Stimulated activated CD4-positive, alpha-beta T cell treated with anti-CD3 and anti-CD28 coated beads, TNF-alpha, amount 100 ng/mL, for 1 hour (primary cell): ENCODE measurements at places on chromosomes 11 and 22.

DNA sequence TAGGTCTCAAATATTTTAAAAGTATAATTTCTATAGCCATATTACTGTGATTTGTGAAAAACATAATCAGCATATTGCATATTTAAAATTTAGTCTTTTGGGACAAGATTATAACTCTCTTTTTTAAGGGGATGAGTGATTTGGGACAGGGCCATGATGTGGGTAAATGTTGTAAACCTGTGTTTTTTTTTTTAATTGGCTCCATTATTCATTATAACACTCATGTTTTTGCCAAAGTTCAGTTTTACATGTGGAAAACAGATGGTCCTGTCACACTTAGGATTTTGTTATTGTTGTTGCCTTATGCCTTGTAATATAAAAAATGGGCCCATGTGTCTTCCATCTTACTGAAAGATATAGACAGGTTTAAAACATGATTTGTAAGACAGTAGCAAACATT, 1413.5 kb upstream of the RAG2 start:
- no peak for DNase-seq

GRCh38 chr11:133078591-133079404, 453.5 kb downstream of the OPCML start:
- no peak for DNase-seq

GRCh38 chr22:19903031-19903430, 38.5 kb upstream of the COMT start:
- no peak for DNase-seq

GRCh38 chr22:27625769-27626674, 175.5 kb downstream of the MN1 start:
- no peak for DNase-seq

DNA sequence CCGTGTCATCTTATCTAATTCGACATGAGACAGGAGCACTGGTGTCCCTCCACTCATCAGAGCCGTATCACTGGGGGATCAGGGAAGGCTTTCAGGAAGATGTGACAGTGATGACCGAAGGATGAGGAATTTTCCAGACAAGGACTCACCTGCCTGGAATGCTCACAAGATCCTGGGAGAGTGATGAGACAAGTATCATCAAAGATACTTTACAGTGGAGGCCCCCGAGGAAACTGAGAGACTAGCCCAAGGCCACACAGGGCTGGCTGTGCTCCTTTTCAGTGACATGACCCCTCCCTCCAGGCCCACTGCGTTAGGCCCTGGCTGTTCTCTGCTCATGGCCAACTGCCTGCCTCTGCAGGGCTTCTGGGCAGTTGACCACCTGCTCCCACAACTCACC, 13.0 kb downstream of the CLPB start:
- no peak for DNase-seq

GRCh38 chr11:125226706-125227105, 62.2 kb downstream of the PKNOX2 start:
- no peak for DNase-seq

DNA sequence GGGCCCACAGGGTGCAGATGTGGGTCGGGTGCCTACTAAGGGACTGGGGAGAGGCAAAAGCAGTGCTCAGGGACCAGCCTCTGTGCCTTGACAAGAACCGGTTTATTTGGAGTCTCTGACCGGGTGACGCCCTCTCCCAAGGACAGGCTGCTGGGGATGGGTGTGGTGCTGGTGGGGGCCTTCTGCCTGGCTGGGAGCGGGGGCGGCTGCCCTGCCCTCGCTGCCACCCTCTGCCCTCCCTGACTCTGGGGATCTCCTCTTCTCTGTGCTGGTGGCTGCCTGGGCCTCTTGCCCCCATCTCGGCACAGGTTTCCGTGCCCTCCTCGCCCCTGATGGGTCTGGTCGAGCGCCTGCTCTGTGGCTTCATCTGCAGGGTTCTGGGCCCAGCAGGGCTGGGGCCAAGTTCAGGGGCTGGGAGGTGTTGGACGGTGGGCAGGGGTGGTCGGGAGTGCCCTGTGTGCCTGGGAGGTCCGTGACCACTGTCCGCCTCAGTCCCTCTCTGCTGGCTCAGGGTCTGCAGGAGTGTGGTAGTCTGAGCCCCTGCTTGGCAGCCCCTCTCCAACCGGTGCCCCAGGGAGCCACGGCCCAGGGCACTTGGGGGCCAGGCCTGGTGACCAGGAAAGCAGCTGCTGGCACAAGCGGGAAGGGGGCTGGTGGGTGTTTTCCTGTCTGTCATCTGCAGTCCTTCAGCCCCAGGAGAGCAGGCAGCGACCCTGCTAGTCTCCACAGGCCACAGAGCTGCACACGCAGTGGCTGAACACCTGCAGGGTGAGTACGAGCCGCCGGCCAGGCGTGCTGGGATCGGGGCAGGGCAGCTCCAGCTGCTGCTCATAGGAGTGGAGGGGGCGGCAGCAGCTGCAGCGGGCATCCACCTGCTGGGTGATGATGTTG, 23.5 kb downstream of the MUC6 start:
- DNase-seq: no peak
